ENCODE measurements at places on chromosomes 12 and 14.

DNA sequence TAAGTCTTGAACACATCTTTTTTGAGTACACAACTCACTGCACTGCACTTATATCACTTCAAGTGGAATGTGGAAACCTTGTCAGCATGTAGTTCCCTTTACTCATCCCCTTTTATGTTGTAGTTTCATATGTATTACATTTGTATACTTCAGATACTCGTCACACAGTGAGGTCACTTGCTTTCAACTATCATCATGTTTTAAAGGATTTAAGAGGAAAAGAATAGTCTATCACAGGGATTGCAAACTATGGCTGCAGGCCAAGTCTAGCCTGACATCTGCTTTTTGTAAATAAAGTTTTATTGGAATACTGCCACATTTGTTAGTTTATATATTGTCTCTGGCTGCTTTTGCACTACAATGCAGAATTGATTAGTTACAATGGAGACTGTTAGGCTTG, 24.3 kb downstream of the CNOT2 start:
- no peak for DNase-seq

DNA sequence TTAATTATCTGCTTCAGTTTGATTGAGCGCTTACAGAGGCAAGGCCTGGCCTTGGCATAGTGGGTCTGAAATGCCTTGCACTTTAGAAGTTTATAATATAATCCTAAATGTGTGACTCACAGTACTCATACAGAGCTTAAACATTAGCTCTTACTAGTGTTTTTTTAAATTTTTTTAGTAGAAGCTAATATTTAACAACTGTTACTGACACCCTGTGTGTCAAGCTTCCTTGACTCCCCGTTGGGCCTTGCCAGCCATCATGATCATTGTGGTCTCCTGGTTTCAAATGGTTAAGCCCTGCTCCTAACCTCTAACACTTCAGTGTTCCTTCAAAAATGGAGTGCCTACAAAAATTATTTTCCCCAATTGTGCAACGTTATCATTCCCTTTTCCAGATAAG, 126.9 kb downstream of the GALC start:
- DNase-seq: no peak

DNA sequence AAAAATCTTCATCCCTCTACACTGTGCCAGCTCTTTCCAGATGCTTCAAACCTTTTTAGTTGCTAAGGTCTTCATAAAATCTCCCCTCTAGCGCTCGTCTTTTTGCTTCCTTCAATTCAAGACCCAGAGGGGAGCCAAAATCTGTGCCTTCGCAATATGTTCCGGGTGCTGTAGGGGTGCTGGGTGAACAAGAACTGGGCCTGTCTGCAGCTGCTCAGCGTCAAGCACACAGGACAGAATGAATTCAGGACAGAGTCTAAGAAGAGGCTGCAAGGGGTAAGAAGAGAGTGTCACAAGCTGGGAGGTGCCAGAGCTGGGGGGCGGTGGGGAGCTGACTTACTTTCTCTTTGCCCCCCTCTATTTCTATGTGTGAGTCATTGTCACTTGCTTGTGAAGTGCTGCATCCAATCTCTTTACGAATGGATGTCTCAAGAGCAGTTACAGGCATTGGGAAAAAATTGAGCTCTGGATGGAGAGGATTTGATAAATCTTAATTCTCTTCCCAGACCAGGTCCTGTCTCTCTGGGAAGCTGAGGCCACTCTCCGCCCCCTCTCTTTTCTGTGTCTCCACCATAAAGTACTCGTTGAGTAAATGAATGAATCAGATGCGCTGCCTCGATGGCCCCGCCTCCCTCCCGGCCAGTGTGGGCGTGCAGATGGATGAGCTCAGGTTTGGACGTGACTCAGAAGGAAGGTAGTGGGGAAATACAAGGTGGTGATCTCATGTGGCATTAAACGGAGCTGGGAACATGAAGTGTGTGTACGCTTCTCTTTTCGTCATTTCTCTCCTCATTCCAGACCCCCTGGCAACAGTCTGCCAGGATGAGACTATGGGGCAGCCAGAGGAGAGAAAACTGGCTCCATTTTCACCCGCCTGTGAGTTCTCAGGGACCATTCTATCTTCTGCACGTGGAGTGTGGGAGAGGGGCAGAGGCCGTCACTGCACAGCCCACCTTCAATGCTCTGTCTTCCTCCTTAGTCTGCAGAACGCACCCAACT, 91.3 kb downstream of the TSPAN9 start:
- DNase-seq: no peak

DNA sequence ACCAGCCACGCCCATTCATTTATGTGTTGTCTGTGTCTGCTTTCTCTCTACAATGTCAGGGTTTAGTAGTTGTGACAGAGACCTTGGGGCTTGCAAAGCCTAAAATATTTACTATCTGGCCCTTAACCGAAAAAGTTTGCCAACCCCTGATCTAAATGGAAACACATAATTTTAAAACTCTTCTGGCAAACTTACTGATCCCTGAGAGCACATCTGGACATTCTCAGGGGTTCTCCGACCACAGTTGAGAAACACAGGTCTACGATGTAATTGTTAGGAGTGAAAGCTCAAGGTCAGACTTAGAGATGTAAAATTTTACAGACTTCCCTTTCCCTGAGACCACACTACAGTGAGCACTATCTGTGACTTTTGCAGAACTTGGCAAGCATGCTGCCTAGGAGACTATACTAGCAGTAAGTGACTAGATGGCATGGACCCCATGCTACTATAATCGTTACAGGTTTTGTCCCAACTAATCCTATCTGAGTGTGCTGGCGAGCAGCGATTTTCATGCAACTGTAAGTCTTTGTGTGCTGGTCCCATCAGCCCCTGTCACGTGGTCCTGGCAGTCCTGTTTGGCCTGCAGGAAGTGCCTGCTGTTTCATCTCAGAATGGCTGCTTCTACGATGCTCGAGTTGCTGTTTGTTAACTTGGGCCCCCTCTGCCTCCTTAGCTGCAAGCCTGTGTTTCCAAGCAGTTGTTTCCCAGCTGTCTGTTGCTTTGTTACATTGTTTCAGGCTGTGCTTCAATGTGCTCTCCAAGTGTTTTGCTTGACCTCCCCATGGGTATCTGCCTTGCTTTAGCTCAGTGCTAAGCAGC, 21.6 kb downstream of the TMTC2 start:
- DNase-seq: no peak

GRCh38 chr12:49776413-49776812, 35.1 kb downstream of the TMBIM6 start:
- peak; percentile 19 for DNase-seq

- no peak for DNase-seq
These were observed 139.4 kb downstream of the TBX5 start for GRCh38 chr12:114266536-114266935.

DNA sequence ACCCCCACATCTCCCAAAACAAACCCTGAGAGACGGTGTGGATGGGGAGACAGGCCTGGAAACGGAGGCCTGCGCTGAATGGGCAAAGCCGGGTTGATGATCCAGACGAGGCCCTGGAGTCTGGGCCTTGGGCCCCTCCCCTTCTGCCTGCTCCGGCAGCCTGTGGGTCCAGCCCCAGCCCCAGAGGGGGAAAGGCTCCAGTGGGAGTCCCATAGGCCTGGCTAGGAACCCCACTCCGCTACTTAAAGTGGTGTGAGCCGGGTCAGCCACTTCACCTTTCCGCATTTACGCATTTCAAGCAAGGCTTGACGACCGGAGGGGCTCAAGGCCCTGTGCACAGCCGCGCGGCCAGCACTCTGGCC, 695 bp upstream of the TNFAIP2 start:
- no peak for DNase-seq

GRCh38 chr12:12719496-12719895, 2.3 kb downstream of the CDKN1B start:
- no peak for DNase-seq

- DNase-seq: no peak
These were observed 6.7 kb downstream of the KRT81 start for GRCh38 chr12:52284562-52285171.

DNA sequence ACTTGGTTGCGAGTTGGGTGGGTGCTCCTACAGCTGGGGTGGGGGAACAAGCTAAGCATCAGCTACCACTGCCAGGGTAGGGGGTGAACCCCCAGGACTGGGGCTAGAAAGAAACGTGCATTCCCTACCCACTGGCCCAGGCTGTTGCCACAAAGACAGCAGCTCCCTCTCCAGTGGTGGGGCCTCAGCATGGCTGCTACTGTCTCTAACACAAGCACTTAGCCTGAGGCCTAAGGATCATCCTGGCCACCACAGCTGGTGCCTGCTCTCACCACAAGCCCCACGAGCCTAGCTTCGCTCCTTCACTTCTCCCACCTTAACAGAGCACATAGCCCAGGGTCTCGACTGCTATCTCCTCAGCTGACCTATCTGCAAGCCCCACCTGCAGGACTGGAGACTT, 18.9 kb downstream of the SLC25A21 start:
- no peak for DNase-seq

- no peak for DNase-seq
These were observed 17.0 kb downstream of the PPP1R1A start for GRCh38 chr12:54571193-54572188.
